ENCODE measurements at places on chromosomes 4 and X.

DNA sequence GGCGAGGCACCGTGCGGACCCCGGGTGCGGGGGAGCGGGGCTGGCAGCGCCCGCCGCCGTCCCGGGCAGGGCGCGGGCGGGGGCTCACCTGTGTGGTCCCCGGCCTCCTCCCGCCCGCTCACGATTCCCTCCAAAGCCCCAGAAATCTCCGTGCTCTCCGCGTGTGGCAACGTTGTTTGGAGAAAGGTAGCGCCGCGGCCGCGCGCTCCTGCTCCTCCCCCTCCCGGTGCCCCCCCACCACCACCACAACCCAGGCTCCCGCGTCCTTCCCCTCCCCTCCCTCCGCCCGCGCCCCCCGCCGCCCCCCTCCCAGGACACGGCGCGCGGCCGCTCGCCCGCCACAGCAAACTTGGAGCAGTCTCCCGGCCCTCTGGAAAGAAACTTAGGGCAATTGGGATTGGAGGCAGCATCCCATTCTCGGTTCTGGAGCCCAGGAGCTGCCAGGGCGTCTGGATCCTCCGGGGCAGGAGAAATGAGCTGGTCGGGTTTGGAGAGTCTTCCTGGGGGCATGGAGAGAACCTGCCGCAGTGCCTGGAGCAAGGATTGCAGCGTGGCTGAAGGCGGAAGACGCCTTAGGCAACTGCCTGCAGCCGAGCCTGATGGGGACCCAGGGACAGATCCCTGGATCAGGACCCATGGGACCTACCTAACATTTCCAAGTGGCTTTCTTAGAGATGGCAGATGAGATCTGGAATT, 855 bp downstream of the KLF3 start:
- DNase-seq = peak; percentile 80

- DNase-seq = no peak
Observed at GRCh38 chr4:7549866-7550265, 115.1 kb upstream of the PSAPL1 start.

DNA sequence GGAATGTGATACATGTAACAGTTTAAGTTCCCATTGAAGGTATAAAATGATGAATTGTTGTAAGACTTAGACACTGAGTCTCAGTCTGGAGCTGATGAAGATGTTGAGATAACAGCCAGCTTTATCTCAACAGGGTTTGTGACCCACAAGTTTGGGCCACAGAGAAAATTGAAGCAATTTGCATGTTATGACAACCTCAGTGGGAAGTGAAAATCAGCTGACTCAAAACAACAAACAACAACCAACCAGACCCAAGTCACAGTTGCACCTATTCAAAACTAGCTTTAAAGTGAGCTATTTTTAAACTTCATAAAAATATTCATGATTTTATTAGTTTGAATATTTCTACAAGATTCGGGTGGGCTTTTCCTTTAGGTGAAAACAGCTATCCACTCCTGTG, 8.0 kb downstream of the SFRP2 start:
- no peak for DNase-seq

DNA sequence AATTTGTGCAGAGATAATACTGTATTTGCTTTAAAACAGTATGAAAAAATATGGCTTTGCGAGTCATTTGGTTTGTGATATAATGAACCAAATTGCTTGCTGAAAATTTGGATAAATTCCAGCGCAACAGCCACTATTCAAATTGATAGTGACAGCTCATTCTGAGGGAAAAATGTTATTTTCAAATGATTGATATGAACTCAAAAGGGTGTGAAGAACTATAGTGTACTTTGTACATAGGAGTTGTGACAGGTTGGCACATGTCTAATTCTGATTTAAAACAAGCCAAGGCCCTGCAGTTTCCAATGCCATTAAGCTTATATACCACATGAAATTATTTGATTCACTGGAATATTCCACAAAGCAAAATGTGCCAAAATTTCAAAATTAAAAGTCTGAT, 1628.9 kb upstream of the AGA start:
- DNase-seq = peak; percentile 13

GRCh38 chr4:152200511-152201333, 335.2 kb downstream of the FBXW7 start:
- DNase-seq = no peak

- DNase-seq = peak; percentile 55
Observed at GRCh38 chr4:55409468-55410171, 13.9 kb downstream of the TMEM165 start.

GRCh38 chr4:153438916-153439756, 27.0 kb upstream of the TMEM131L start:
- DNase-seq = no peak

GRCh38 chr4:79227860-79228259, 98.0 kb downstream of the NAA11 start:
- no peak for DNase-seq

DNA sequence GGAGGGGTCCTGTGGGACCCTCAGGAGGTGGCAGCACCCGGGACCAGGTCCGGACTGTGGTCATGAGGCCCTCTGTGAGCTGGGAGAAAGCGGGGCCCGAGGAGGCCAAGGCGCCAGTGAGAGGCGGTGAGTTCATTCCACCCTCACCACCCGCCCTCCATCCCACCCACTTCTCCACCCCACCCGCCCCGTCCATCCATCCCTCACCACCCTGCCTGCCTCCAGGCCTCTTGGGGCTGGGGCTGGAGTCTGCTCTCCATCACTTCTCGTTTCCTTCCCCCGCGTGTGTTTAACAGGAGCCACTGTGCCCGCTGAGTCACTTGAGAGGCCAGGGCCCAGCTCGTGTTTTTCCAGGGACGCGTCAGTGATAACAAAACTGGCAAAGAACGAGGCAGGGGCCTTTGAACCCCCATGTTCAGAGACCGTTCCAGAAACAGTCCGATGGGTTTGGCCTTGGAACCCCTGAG, 6.2 kb downstream of the SH3TC1 start:
- no peak for DNase-seq

- no peak for DNase-seq
Observed at GRCh38 chr4:88320780-88321373, 36.5 kb upstream of the PPM1K start.

- peak; percentile 78 for DNase-seq
Observed at GRCh38 chr4:118224243-118224829, 128.5 kb downstream of the PRSS12 start.

GRCh38 chr4:72319601-72320021, 249.4 kb downstream of the ADAMTS3 start:
- peak; percentile 45 for DNase-seq

DNA sequence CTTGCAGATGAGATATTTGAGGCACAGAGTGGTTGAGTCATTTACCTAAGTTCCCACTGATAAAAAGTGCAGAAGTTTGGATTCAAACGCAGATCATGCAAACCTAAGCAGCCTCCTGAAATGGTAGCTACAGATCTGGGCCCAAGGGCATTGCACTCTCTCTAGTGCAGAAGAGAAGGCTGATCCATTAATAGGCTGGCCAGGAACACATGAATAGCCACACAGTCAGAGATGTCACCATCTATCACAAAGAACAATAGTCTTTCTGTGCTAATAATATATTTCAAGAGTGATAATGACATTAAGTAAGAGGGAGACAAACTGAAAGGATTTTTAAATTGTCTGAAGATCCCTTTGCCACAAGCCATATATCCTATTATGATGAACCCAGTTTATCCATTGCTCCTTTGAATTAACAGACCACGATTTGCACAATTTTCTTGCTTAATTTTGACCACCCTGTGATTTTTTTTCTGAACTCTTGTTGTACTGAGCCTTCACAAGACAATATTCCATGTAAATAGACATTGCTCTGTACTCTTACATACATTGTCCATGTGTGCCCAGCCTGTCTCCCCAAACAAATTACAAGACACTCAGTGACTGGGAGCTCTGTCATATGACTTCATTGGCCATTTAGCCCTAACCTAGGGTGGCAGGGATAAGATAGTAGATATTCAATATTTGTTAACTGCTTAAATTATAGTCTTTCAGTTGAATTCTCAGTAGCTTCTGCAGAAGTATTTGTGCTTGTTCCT, 112.4 kb upstream of the RBPJ start:
- no peak for DNase-seq

DNA sequence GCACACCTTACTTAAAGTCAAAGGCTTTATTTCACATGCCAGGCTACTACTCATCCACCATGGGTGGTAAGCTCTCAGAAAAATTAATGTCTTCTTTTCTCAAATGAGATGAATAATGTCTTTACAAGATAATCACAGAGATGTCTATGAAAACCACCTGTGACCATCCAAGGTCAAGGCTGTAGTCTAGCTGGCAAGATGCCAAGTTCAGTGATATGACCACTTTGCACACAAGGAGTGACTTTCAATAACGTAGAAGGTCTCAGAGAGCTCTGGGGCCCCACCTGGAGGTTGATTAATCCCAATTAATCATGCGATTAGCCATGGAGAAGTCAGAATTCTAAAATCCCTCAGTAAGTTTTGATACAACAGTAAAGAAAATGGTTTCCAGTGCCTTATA, 20.5 kb downstream of the ANOS1 start:
- no peak for DNase-seq

GRCh38 chrX:102765217-102765616, 44.7 kb downstream of the GPRASP3 start:
- DNase-seq = no peak

- DNase-seq = no peak
Observed at GRCh38 chr4:139153411-139154133, 23.4 kb downstream of the ELF2 start.

GRCh38 chrX:7318661-7319060, 170.7 kb upstream of the PUDP start:
- DNase-seq = no peak

DNA sequence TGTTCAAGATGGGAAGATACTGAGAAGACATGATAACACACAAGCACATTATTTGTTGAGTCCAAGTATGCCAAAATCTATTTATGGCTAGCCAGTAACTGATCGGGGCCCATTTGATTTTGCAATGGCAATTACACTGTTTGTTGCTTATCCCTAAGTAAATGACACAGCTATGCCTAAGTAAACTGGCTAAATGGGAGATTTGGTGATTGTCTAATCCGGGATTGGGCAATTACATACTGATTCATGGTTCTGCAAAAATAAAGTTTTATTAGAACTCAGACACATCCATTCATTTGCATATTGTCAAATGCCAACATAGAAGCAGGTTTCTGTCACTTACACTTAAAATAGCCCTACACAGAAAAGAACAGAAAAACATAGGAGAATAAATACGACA, 140.2 kb upstream of the TBL1X start:
- DNase-seq = no peak

DNA sequence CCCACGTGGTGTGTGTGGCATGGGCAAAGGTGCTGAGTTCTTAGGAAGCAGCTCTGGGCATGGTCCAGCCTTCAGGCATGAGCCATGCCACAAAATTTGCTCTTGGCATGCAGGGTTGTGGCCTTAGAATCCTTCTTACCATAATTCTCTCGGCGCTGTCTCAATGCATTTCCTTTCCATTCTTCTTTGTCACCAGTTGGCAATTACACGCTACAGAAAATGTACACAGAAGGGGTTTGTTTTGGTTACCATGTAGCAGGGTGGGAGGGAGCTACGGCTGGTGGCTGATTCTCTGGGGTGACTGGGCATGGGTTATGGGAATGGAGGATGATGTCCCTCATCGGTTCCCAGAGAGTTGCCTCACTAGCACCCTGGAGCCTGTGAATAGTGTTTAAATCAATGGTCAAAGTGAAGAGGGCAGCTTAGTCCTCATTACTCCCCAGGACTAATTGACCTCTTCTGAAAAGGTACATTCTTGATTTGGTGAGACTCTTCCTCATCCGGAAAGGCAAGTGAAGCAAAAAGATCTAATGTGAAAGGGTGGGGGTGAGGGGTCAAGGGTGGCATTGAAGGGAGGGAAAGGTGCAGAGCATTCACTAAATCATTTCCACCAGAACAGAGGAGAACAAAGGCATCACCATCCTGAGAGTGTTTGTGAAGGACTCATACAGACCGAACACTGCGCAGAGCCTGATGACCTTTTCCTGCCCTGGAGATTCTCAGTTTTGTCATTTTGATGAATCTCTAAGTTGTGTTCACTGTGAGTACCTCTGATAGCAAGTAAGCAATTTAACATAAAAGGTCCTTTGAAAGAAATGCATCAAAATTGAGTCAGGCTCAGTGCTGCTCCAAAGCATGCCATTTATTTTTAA, 199.8 kb upstream of the SFRP2 start:
- no peak for DNase-seq

GRCh38 chr4:152372444-152372843, 163.4 kb downstream of the FBXW7 start:
- no peak for DNase-seq

- DNase-seq = no peak
Observed at GRCh38 chr4:94219402-94219801, 11.7 kb downstream of the SMARCAD1 start.

- no peak for DNase-seq
Observed at GRCh38 chrX:47202316-47202715, 8.7 kb downstream of the UBA1 start.

DNA sequence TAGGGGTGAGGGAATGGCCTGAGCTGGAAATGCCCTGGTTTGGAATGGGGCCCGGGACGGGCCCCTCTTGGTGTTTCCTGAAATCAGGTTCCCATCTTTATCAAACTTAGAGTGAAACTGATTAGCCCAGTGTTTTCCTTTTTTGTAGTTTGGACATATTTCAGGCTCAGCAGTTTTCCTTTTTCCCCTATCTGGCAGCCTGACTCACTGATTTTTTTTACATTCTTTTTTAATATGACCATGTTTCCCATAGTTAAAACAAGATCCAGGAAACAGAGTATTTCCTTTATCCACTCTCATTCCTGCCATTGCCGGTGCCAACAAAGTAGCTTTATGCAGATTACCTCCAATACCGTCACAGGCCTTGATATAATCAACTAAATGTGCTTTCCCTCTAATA, 20.5 kb upstream of the C4orf17 start:
- no peak for DNase-seq

- DNase-seq = no peak
Observed at GRCh38 chr4:42048394-42048793, 58.1 kb downstream of the SLC30A9 start.

DNA sequence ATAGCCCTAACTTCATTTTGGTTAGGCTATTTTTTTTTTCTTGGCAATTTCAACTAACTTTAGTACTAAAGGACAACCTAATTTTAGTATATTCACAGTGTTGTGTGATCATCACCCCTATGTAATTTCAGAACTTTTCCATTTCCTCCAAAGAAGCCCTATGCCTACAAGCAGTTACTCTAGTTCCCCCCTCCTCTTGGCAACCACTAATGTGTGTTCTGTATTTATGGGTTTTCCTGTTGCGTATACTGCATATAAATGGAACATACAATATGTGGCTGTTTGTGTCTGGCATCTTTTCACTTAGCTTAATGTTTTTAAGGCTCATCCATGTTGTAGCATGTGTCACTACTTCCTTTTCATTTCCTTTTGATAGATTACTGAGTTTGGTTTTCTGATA, 57.6 kb downstream of the N4BP2 start:
- peak; percentile 40 for DNase-seq

Data from brain (organoid and tissue), 16 donors.